ENCODE measurements at places on chromosomes 7 and 10. TPM values are rescaled to one million over a fixed set of nuclear protein-coding genes. Genes with fewer than 3 reads are reported as not detected.
A peak's percentile ranks its signal among the peaks of the same experiment; 100 is the strongest.

Gene INHBA
- total RNA-seq: not detected

DNA sequence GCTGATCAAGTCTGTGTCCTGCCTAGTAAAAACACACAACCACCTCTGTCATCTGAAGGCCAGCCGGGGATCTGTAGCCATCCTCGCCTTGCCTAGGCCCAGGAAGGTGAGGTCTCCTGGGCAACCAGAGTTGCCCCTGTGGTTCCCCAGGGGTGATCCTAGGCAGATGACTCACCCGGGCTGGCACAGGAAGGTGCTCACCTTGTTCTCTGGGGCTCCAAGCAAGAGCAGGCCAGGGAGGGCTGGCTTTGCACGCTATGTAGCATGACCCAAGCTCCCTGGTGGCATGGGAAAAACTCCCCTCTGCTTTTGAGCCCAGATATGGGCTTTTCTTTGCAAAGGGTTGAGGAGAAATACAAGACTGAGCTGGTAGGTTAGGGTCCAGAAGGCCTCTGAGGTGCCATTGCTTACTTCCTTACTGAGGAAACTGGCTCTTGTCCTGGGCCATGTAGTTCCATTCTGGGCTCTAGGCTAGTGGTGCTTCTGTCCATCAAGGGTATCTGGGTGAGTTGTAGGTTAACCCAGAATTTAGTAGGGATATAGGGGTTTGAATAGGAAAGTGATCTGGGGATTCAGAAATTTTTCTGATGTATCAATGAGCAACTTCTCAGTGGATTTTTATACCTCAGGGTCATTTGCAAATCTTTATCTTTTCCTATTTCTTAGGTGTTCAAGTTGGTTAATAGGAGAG lies 112.0 kb downstream of the NT5C2 start:
- H3K36me3 ChIP-seq: peaks cover 4% of the 10 kb centered on the region
- no peaks in the 10 kb centered on the region for H3K4me1 ChIP-seq
- no peak overlapping the region for H3K27ac ChIP-seq
- no peaks in the 10 kb centered on the region for H3K27me3 ChIP-seq
- no peak overlapping the region for H3K4me3 ChIP-seq

GRCh38 chr7:133853706-133854276 lies 273.3 kb upstream of the LRGUK start:
- H3K27me3 ChIP-seq: no peaks in the 10 kb centered on the region
- no peak overlapping the region for H3K4me3 ChIP-seq
- H3K4me1 ChIP-seq: no peaks in the 10 kb centered on the region
- H3K27ac ChIP-seq: no peak overlapping the region
- peaks cover 2% of the 10 kb centered on the region for H3K36me3 ChIP-seq
- peak; percentile 12 for DNase-seq

DNA sequence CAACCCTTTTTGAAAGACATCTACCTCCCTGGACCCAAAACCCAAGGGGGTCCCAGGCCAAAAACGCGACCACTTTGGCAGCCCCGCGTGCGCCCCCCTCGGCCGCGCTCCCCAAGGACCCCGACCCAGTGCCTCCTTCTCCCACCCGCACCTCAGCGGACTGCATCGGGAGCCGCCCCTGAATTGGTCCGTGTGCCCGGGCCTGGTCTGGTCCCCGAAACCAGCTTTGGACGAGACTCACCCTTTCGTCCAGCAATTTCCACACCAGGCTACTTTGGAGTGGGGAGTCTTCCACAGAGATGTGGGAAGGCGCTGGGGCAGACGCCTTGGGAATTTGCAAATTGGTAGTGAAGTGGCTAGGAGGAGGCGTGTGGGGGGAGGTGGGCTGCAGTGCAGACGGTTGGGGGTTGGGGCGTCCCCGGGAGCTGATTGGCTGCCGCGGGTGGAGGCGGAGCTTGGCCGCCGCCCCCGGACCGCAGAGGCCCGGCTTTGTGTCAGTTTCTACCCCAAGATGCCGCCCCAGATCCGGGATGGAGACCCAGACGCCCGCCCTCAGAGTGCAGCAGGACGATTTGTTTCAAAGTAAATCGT lies 16.9 kb downstream of the TCAF1 start:
- peaks cover 16% of the 10 kb centered on the region for H3K4me1 ChIP-seq
- peak overlapping the region; percentile 32 for H3K4me3 ChIP-seq
- peaks cover 37% of the 10 kb centered on the region for H3K27me3 ChIP-seq
- peaks cover 8% of the 10 kb centered on the region for H3K36me3 ChIP-seq
- H3K27ac ChIP-seq: no peak overlapping the region

DNA sequence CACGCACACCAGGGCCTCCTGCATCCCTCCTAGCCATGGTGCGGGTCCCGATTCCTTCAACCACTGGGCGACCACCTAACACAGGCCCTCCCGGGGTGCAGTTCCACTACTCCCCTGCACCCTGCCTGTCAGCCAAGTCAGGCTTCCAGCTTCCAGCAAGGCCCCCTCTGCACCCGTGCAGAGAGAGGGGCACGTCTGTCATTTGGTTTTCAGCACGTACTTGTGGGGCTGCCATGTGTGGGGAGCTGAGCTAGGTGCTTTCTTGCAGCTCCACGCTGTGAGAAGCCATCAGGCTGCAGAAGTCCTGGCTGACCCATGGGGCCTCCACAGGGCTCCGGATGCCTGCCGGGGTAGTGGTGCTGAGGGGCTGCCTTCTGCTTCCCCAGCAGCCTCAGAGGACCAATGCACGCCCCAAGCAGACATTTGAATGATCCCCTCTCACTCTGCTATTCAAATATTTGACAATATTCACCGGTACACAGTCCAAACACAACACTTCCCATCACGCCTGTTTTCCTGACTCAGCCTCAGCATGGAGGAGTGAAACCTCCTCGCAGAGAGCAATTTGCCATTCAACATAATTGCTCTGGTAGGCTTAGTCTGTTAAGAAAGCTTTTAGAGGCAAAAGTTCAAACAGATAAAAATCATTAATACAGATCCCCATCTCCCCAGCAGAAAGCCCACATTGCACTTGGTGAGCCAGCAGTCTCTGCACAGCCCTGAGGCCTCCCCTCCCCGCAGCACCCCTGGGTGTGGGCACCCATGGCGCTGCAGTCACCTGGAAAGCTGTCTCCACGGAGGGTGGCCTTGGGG lies 449.9 kb downstream of the PTPRN2 start:
- H3K27me3 ChIP-seq: no peaks in the 10 kb centered on the region
- H3K4me1 ChIP-seq: no peaks in the 10 kb centered on the region
- no peak for DNase-seq
- no peaks in the 10 kb centered on the region for H3K36me3 ChIP-seq

Measured in activated CD4-positive, alpha-beta T cell treated with anti-CD3 and anti-CD28 coated beads, Interleukin-2, amount 10 ng/mL, durations not matched to agents 7 days and 5 days (primary cell).